ENCODE measurements at places on chromosomes 4 and X. TPM values are rescaled to one million over a fixed set of nuclear protein-coding genes. Genes with fewer than 3 reads are reported as not detected.

DNA sequence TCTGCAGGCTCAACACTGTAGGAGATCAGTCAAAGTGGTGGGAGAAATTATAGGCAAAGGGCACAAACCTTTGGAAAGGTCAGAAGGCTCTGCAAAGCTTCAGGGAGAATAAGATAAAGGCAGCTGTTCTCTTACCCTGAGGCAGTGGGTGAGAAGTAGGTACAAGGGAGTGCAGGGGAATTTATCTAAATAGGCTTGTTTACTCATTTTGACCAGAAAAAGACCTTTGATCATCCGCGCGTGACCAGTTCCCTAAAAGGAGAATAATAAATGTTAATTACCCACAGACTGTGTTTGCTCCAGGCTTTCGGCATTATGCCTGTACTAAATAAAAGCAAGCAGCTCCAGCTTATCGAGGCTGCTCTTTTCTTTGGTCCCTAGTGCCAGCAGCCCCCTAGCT lies 9.3 kb downstream of the FGFBP2 start:
- peaks cover 6% of the 10 kb centered on the region for H3K27me3 ChIP-seq
- no peak overlapping the region for H3K27ac ChIP-seq
- peaks cover 6% of the 10 kb centered on the region for H3K4me1 ChIP-seq
- H3K36me3 ChIP-seq, result no peaks in the 10 kb centered on the region
- no peak overlapping the region for H3K4me3 ChIP-seq

The SMIM31 gene
- not detected for total RNA-seq

The MMRN1 gene
- not detected for total RNA-seq

The EDA2R gene
- 2.3 TPM for total RNA-seq
